ENCODE measurements at places on chromosomes 12 and 14.

- no peak for DNase-seq
Observed at GRCh38 chr12:62543324-62543723, 76.7 kb downstream of the MON2 start.

- DNase-seq, result no peak
Observed at GRCh38 chr12:116069943-116070342, 207.6 kb downstream of the MED13L start.

GRCh38 chr12:100359822-100360221, 2.9 kb downstream of the SLC17A8 start:
- DNase-seq, result no peak

DNA sequence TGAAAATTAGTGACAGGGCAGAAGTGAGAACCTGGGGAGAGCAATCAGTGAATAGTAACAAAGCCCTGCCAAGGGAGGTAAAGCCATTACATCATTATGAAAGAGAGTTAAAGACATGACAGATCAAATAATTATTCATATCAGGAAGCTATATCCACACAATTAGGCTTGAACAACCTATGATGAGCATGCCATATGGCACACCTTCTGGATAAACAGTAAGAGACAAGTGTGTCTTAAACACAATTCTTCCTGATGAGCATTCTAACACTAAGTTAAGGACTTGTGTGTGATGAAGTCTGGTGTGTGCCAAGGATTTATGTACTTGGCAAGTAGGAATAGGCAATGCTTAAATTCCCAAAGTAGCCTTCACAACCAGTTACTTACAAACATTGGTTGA, 76.1 kb downstream of the GALNT4 start:
- DNase-seq, result no peak

GRCh38 chr12:26936559-26937442, 980 bp downstream of the INTS13 start:
- no peak for DNase-seq

- no peak for DNase-seq
Observed at GRCh38 chr12:69732088-69732487, 6.6 kb upstream of the RAB3IP start.

- peak; percentile 83 for DNase-seq
Observed at GRCh38 chr14:33964599-33965317, 13.9 kb upstream of the EGLN3 start.

DNA sequence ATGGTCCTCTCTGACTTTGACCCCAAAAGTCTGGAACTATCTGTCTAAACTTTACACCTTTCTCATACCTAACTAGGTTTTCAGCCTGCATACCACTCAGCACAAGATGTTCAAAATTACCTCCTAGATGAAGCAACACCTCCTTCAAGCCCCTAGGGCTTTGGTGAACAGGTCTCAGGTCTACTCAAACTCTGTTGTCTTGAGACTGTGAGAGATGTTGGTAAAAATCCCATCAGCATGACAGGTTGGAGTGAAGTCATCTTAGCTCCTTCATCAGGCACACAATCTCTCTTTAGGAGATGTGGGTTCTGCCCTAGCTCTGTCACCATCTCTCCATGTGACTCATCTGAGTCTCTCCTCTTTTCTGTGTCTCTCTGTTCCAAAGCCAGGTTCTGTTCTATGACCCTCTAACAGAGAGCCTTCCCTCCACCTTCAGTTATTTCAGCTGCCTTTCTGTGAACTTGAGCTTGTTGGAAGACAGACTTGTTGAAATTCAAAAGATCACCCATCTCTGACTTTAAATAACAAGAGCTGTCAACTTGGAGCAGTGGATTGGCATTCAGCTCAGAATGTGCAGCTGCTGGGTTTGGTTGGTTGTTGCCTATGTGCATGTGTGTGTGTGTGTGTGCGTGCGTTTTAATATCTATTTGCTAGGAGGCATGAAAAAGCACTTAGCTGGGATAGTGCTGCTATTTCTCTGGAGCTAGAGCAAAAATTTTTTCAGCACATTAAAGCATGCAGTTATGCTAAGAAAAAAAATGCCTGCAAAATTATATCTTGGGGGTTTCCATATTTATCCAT, 130.7 kb downstream of the CRACR2A start:
- DNase-seq, result no peak

GRCh38 chr14:90409209-90409730, 12.4 kb downstream of the CALM1 start:
- peak; percentile 92 for DNase-seq

- DNase-seq, result no peak
Observed at GRCh38 chr12:6775185-6776174, 3.2 kb downstream of the LAG3 start.

GRCh38 chr12:9797722-9798619, 29.3 kb upstream of the KLRF1 start:
- DNase-seq, result no peak

GRCh38 chr12:91017043-91017442, 12.3 kb upstream of the EPYC start:
- no peak for DNase-seq

GRCh38 chr12:1881301-1881700, 37.2 kb downstream of the CACNA2D4 start:
- DNase-seq, result peak; percentile 86

DNA sequence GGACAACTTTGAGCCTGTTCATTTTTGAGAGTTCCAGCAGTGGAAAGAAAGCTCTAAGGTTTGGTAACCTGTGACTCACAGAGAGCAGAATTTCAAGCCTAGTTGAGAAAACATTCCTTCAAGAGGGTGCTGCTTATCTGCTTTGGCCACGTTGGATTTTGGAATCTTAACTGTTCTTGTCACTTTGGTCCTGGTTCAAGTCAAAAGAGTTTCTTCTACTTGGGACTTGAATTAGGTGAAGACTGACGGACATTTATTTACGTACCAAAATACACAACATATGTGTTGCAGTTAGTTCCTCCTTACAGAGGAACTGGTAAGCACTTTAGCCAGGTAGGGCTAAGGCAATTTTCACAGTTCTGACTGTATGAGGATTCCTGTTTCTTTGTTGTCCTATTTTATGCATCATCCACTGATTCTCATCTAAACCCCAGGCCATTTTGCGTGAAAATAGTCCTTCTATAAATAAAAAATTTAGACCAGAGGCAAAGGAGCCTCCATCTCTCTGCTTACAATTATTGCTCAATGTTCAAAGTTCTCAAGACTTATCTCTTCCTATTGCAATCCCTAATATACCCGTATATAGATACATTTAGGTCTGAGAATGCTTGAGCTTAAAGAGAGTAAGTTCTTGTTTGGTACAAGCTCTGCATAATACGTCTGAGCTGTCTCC, 580.9 kb downstream of the DIO2 start:
- DNase-seq, result no peak

GRCh38 chr12:94148739-94149118, 352 bp downstream of the PLXNC1 start:
- DNase-seq, result no peak

GRCh38 chr12:95764848-95765247, 25.7 kb downstream of the NTN4 start:
- DNase-seq, result no peak

- no peak for DNase-seq
Observed at GRCh38 chr12:2084553-2085296, 31.9 kb downstream of the CACNA1C start.

DNA sequence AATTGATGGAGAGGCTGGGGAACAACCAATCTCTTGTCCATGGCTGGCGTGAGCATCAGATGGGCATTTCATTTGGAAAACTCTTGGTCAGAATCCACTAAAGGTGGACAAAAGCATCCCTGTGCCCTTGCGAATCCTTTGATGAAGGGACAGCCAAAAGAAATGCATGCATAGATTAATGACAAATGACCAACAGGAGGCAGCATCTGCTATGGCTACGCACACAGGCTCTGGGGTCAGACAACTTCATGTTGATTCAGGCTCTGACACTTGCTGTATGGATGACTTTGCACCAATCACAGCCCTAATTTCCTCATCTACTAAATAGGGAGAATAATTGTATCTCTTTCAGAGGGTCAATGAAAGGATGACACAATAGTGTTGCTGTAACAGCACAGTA, 117.5 kb downstream of the ASCL4 start:
- DNase-seq, result no peak

DNA sequence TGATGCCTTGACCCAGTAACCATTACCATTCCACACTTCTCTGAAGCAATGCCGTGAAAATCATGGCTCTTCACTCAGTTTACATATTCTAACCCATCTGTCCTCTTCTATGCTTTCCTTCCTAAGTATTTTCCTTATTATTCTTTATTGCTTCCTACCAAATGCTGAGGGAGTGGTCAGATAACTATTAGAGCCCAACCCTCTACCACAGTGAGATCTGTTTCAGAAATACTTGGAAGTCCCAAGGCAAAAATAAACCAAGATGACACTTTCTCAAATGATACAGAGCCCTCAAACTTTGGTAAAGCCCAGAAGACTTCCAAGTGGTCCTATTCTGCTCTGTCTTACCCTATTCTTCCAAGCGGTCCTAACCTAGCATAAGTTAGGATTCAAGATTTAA, 68.0 kb downstream of the MED13L start:
- DNase-seq, result no peak

DNA sequence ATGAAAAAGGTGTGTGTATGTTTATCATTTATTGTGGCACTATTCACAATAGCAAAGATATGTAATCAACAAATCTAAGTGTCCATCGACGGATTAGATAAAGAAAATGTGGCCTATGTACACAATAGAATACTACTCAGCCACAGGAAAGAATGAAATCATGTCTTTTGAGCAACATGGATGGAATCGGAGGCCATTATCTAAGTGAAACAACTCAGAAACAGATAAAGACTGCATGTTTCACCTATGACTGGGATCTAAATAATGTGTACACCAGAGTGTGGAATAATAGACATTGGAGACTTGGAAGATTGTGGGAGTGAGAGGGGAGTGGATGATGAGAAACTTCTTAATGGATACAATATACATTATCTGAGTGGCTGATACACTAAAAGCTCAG, 44.0 kb downstream of the CCER1 start:
- no peak for DNase-seq

- no peak for DNase-seq
Observed at GRCh38 chr12:95623554-95624170, 72.4 kb upstream of the USP44 start.

- no peak for DNase-seq
Observed at GRCh38 chr12:70757830-70758493, 120.7 kb upstream of the PTPRB start.

- DNase-seq, result no peak
Observed at GRCh38 chr12:95390192-95390591, 83.8 kb upstream of the METAP2 start.

DNA sequence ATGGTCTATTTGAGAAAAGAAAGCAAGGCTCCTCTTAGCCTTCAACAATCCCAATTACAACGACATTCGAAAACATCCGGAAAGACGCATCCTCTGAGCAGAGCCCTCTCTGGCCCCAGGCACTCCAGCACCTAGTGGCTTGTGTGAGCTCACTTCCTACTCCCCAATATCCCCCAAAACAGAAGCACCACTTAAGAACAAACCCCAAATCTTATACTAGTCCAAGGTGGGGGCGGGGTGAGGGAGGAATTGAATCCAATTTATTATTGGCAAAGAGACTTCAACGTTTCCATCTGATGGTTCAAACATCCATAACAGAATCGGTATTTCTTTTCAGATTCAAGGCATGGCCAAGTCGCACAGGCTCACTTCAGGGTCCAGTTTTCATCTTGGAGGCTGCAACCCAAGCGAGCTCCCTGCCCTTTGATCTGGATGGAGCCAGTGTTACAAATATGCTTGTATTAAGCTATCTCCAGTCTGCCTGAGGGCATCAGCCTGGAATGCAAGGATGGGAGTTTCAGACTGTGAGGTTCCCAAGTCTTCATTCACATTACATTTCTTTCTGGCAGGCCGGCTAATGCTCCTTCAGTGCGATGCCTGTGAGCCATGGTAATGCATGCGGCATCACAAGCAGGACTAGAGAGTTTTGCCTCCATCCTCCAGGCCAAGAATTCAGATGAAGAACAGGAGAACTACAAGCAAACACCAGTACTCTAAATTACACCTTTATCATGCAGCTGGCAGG, 132.5 kb upstream of the FOXN3 start:
- DNase-seq, result peak; percentile 64

GRCh38 chr12:94732367-94732990, 82.1 kb upstream of the TMCC3 start:
- no peak for DNase-seq

DNA sequence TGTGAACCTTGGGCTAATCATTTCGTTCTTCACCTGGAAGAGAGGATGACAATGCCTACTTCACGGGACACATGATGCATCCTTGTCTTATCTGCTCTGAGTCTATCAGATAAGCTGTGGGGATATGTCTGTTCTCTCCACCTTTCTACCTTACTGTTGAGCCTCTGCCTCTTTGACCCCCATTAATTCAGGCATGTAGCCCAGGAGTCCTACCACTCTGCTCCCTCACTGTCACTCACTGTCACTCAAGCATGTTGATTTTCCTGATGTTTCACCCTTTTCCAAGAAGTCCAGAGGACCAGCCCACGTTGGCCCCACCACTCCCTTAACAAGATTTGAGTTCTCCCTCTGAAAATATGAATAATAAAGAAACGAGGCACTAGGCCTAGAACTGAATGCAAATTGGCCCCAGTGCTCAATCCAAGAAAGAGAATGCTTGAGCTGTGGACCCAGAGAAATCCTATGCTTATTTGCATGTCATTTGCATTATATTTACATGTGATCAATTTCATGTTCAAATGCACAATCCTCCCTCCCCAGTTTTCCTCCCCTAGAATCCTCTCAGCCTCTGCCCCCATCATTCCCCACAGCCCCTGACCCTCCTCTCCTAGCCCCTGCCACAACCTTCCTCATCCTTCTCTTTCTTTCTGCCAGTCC, 6.4 kb upstream of the SMUG1 start:
- no peak for DNase-seq

DNA sequence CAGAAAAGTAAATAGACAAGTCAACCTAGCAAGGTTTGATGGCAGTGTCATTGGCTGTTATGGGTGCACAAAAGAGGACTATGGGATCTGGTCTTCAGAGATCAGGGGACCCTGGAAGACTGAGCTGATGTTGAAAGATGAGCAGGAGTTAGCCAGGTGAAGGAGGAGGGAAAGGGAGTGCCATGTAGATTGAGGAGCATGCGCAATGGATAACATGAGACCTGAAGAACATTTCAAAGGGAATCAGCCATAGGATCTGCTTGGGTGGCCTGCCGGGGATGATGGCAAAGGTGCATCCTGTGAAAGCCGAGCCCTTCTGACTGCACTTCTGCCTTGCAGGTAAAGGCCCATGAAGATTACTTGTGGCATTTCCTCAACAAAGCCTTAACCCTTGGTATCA, 90.8 kb downstream of the TBC1D30 start:
- DNase-seq, result no peak

- DNase-seq, result no peak
Observed at GRCh38 chr14:50030036-50030435, 86.3 kb downstream of the VCPKMT start.
